ENCODE measurements at places on chromosomes 1 and 21.

GRCh38 chr21:33238146-33238545 lies 8.4 kb downstream of the IFNAR2 start:
- no peak for DNase-seq

GRCh38 chr1:95304803-95305202 lies 70.8 kb downstream of the RWDD3 start:
- DNase-seq: no peak

DNA sequence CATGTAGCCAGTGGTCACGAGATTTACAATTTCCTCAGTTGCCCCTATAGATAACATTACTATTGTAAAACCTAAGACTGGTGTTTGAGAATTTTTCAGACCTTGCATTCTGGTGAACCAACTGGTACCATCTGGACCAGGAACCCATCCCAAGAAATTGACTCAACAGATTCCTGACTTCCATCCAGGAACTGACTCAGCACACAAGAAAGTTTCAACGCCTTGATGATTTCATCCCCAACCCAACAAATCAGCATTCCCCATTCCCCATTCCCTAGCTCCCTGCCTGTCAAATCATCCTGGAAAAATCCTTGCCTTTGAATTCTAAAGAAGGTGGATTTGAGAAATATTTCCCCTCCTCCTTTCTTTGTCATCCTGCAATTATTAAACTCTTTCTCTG lies 529.8 kb upstream of the PRMT6 start:
- DNase-seq: no peak

DNA sequence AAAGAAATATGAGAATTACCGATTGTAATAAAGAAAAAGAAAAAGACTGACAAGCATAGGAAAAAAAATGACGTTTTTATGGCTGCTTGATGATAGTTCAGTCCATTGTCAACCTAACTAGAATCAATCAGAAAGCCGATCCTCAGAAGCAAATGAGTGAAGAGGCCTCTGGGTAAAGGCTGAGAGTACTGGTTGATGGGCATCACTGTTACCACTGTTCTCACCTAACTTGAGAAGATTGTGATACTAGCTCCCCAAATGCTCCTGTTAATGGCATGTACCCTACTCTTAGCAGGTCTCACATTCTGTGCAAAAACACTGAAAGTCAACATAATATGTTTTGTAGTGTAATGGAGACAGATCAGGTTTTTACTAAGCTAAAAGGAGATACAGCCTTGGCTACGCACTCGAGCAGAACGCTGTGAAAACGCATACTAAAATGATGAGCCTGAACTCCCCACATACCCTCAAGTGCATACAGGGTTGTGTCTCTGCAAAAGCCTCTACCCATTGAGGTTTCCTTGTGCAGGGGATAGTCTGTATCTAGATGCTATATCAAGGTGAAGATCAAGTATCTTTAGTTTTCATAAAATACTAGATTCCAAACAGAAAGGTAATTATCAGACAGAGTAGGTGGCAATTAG lies 554.6 kb downstream of the SMYD3 start:
- no peak for DNase-seq

GRCh38 chr1:211703812-211704537 lies 28.6 kb upstream of the NEK2 start:
- no peak for DNase-seq

DNA sequence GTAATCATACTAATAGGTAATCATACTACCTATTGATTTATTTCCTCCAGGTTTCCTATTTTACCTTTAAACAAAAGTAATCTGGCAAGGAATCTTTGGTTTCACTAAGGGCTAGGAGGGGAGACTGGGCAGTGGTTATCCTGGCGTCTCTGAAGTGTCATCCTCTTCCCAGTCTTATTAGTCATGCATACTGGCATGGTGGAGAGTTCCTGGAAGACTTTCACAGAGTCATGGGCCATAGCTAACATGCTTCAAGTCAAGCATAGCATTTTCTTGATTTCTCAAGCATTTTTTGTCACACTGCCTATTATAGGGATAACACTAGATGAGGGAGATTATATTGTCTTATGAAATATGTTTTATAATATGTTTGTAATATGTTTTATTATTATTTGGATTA lies 64.0 kb upstream of the ASB17 start:
- DNase-seq: no peak

- no peak for DNase-seq
Measured at GRCh38 chr1:109272021-109272799, 10.7 kb downstream of the PSRC1 start.

- no peak for DNase-seq
Measured at GRCh38 chr1:81730881-81731280, 69.9 kb upstream of the ADGRL2 start.

GRCh38 chr1:36133484-36133883 lies 8.5 kb upstream of the COL8A2 start:
- DNase-seq: no peak
